ENCODE measurements at places on chromosomes 16 and 17. TPM values are rescaled to one million over a fixed set of nuclear protein-coding genes. Genes with fewer than 3 reads are reported as not detected.

The PRAC2 gene
- not detected for total RNA-seq

GRCh38 chr17:13415871-13416416, 185.8 kb downstream of the HS3ST3A1 start:
- no peak for ATAC-seq

DNA sequence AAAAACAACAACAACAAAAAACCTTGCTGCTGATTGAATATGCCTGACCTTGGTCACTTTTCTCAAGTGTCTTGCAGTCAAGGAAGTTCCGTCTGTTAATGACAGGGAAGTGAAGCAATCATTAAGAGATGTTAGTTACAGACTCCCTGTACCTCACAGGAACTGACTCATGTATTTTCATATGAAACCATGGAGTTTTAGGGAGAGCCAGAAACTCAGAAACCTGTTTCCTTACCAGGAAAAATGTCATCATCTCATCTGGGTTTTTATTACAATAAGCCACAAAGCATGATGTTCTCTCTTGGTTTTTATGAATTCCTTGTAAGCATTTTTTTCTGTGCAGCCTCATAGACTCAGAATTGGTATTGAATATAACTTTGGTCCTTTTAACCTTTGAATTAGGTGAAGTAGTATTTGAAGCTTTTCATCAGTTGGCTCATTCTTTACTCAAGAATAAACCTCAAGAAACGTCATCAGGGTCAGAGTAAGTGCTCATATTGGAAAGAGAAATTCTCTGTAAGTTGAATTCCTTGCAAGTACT, 10.3 kb downstream of the LYRM1 start:
- peak; percentile 89 for ATAC-seq

DNA sequence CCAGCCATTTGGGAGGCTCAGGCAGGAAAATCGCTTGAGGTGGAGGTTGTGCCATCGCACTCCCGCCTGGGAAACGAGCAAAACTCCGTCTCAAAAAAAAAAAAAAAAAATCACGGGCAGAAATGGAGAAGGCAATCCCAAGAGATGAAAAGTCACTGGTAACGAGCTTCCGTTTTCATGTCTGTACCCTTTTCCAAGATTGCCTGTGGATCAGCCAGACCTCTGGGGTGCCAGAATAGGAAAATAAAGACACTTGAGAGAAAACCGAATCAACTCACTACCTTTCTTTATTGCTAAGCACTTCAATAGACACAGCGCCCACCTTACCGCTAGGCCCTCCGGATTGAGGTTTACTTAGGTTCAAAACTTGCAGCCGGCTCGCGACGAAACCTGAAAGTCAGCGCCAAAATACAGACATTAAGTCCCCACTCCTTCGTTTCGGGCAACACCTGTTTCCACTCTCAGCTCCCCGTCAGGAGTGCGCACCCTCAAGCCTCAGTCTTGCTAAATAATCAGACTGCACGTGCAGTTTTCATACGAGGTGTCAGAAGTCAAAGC, 970 bp upstream of the TRAF7 start:
- ATAC-seq = no peak

The ZNF652 gene
- total RNA-seq = 10.9 TPM

GRCh38 chr16:53892155-53892554, 188.2 kb downstream of the FTO start:
- peak; percentile 52 for ATAC-seq
